ENCODE measurements at places on chromosomes 7 and 10. TPM values are rescaled to one million over a fixed set of nuclear protein-coding genes. Genes with fewer than 3 reads are reported as not detected.

- no peak overlapping the region for H3K27ac ChIP-seq
- peaks cover 10% of the 10 kb centered on the region for H3K4me1 ChIP-seq
- no peak for DNase-seq
- H3K4me3 ChIP-seq = no peak overlapping the region
- no peaks in the 10 kb centered on the region for H3K27me3 ChIP-seq
These were observed 12.9 kb downstream of the SLC16A12 start for GRCh38 chr10:89522463-89522862.

DNA sequence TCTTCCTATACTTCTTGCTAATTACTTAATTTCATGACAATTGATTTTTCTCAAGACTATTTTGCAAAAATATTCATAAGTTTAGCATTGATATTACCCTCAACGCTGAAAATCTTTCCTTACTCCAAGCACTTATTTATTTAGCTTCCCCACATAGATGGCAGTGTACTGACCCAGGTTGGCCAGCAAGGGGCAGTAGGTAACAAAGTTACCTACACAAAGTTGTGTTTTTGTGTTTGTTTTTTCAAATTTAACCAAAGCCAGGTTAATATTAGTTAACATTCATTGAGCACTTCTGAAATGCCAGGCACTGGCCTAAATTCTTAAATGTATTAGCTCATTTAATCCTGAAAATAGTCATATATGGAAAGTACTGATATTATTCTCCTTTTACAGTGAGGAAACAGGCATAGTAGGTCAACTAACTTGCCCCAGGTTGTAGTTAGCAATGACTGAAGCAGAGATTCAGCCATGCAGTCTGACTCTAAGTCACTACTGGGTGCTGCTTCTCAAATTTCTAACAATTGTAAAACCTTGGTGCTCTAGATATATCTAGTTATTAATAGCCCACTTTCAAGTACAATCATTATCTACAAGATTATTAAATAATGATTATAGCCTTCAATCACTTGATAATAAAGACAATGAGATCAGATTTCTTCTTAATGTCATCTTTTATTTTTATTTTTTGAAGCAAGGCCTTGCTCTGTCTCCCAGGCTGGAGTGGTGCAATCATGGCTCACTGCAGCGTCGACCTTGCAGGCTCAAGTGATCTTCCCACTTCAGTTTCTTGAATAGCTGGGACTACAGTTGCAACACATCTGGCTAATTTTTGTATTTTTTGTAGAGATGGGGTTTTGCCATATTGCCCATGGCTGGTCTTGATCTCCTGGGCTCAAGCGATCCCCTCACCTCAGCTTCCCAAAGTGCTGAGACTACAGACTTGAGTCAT lies 5.8 kb upstream of the GGCT start:
- H3K27ac ChIP-seq = no peak overlapping the region
- no peaks in the 10 kb centered on the region for H3K36me3 ChIP-seq
- no peaks in the 10 kb centered on the region for H3K4me1 ChIP-seq
- DNase-seq = no peak
- no peaks in the 10 kb centered on the region for H3K27me3 ChIP-seq
- H3K4me3 ChIP-seq = no peak overlapping the region

DNA sequence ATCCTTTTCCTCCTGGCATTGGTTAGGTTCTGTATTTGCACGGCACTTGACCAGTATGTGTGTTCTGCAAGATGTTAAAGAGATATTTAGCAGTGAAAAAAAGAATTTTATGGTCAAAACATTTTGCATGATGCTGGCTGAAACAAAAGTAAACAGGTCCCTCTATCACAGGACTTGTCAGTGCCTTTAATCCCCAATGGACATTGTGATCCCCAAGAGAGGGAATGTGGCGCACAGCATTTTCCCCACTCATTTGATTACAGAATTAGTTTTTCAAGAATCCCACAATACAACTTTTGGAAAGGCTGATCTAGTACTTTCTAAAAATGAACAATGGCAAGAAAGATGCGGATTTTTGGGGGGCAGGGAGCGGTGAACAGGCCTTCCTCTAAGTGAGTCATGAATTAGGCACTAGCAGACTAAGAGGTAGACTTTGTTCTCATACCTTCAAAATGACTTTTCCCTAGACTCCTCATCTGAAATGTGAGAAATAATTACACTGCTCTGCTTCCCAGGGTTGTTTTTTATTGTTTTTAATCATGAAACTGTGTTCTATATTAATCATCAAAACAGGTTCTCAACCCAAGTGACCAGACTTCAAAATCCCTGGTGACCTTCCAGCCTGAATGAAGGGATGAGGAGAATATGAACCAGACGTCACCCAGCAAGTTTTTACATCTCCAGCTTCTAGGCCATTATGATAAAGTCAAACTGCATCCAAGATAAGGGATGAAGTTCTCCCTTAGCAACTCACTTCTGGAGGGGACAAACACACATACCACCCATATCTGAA lies 8.6 kb downstream of the FBXW4 start:
- no peak overlapping the region for H3K4me3 ChIP-seq
- no peak for DNase-seq
- no peaks in the 10 kb centered on the region for H3K27me3 ChIP-seq
- H3K36me3 ChIP-seq = no peaks in the 10 kb centered on the region
- peaks cover 4% of the 10 kb centered on the region for H3K4me1 ChIP-seq

GRCh38 chr10:119252470-119253151 lies 45.2 kb downstream of the GRK5 start:
- H3K27me3 ChIP-seq = no peaks in the 10 kb centered on the region
- H3K27ac ChIP-seq = peak overlapping the region; percentile 95
- no peak for DNase-seq
- H3K36me3 ChIP-seq = no peaks in the 10 kb centered on the region
- H3K4me1 ChIP-seq = peaks cover 27% of the 10 kb centered on the region

- no peak for DNase-seq
- H3K36me3 ChIP-seq = no peaks in the 10 kb centered on the region
- H3K4me3 ChIP-seq = no peak overlapping the region
- no peaks in the 10 kb centered on the region for H3K27me3 ChIP-seq
These were observed 413.9 kb downstream of the LRMDA start for GRCh38 chr10:75845176-75845947.

GRCh38 chr7:2851497-2851896 lies 7.4 kb upstream of the GNA12 start:
- H3K27me3 ChIP-seq = no peaks in the 10 kb centered on the region
- no peak for DNase-seq
- H3K36me3 ChIP-seq = no peaks in the 10 kb centered on the region
- no peak overlapping the region for H3K27ac ChIP-seq
- no peaks in the 10 kb centered on the region for H3K4me1 ChIP-seq

GRCh38 chr7:42687211-42688055 lies 224.4 kb downstream of the C7orf25 start:
- no peaks in the 10 kb centered on the region for H3K27me3 ChIP-seq
- no peak for DNase-seq
- H3K27ac ChIP-seq = no peak overlapping the region

DNA sequence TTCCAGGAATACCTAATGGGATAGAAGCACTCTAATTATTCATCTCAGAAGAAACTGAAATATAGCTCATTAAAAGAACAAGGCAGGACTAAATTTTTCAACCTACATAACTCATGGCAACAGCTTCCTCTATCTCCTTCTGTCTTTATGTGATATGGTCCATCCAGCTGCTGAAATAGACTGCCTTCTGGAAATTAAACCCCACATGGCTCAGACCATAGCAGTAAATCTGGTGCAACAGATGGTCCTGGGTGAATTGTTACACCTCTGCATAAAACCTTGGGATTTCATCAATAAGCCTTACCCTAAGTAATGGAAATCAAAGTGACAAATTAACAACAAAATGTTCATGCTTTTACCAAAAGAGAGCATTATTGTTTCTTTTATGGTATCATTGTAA lies 205.6 kb upstream of the CSTF2T start:
- peaks cover 17% of the 10 kb centered on the region for H3K4me1 ChIP-seq
- no peak overlapping the region for H3K27ac ChIP-seq
- no peak for DNase-seq
- no peaks in the 10 kb centered on the region for H3K27me3 ChIP-seq

DNA sequence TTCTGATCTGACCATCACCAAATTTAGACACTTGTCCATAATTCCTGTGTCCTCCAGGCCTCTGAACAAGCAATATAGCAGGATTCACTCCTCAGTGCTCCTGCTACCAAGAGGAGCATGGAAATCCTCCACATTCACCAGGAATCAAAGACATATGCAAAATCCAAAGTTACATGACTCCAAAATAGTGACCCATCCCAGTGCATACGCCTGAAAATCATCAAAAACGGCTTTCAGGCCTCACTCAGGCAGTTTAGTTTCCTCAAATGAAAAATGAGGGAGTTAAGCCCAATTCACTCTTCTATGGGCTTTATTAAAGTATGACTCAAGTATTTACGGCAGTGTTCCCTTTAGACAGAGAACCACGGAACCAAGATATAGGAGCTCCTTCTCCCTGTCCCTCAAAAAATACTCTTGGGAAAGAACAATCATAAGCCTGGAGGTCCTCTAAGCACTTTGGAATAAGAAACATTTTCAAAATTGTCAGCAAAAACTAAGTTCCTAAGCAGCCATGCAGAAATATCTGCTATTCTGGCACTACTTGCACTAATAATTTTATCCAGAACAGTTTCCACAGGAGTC lies 240.7 kb downstream of the PARD3 start:
- no peaks in the 10 kb centered on the region for H3K4me1 ChIP-seq
- H3K27me3 ChIP-seq = no peaks in the 10 kb centered on the region
- no peaks in the 10 kb centered on the region for H3K36me3 ChIP-seq
- no peak for DNase-seq

LOXL4 gene
- 3.7 TPM for total RNA-seq

Data from ascending aorta (tissue), 2 donors.